ENCODE measurements at places on chromosomes 6 and 20. TPM values are rescaled to one million over a fixed set of nuclear protein-coding genes. Genes with fewer than 3 reads are reported as not detected.

DNA sequence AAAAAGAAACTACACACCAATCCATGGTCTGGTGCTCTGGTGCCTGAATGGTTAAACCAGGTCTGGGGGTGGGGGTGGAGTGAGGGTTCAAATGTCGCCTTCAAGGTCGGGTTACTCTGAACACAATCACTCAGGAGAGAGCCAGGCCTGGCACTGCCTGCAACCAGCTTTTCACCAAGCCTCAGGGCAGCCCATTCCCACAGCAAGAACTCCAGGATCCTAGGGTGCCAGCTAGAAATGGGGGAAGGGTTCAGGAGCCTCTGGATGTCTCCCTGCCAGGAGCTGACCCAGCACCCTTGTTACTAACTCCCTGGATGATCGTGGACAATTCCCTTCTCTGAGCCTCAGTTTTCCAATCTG lies 6.7 kb downstream of the SDC4 start:
- H3K4me3 ChIP-seq, result peak overlapping the region; percentile 21
- peaks cover 8% of the 10 kb centered on the region for H3K36me3 ChIP-seq

DNA sequence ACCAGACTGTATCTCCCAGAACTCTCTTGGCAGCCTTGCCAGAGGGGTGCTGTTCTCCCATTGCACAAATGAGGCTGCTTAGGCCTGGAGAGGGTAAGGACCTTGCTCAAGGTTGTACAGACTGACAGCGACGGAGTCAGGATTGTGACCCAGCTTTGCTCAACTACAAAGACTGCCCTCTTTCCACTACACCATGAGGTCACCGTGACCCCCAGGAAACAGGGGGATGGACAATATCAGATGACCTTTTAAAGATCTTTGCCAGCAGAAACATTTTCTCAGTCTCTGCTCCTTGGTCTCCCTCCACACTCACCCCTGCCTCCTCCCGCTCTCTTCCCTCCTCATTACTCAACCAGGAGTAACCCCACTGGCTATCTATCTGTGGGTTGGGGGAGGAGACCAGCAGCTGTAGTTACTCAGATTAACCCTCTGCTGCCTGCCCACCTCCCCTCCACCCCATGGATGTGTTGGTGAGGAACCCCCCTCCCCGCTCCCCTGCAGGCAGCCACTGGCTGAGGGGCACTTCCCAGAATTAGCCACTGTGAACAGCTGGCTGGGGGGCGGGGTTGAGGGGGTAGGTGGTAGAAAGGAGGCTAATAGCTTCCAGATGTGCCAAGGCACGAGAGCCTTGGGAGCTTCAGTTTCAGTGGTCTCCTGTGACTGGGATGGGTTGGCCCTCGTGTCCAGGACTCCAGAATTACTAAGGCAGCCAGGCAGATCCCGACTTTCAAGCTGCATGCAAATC lies 26.9 kb upstream of the MRPS18A start:
- no peaks in the 10 kb centered on the region for H3K36me3 ChIP-seq
- no peak overlapping the region for H3K4me3 ChIP-seq
- DNase-seq, result peak; percentile 35
- peaks cover 7% of the 10 kb centered on the region for H3K4me1 ChIP-seq

DNA sequence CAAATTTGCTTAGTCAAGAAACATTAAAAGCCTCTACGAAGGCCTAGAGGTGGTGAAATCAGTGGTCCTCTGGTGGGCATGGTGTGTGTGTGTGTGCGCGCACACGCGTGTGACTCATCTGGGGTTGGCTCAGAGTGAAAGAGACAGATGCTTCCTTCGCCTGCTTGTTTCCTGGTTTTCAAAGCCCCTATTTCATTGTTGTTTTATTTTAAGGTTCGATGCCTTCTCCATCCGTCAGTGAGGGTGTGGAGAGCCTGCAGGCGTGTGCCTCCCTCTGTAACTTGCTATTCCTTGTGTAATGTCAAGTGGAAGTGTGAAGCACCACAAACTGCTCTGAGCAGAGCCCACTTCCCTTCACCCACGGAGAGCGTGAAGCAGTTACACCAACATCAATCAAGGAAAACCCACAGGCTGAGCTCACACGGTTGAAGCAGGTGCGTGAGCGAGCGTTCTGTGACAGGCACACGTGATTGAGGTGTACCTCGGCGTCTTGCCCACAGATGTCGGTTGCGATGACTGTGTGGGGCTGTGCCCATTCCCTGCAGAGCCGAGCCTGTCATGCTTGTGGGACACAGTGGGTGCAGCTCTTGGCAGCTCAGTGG lies 233.9 kb downstream of the PRL start:
- no peaks in the 10 kb centered on the region for H3K4me1 ChIP-seq

GRCh38 chr20:50194422-50194830 lies 3.8 kb downstream of the CEBPB start:
- peaks cover 19% of the 10 kb centered on the region for H3K4me1 ChIP-seq
- H3K36me3 ChIP-seq, result no peaks in the 10 kb centered on the region
- DNase-seq, result no peak
- H3K27me3 ChIP-seq, result no peaks in the 10 kb centered on the region

- peaks cover 21% of the 10 kb centered on the region for H3K4me1 ChIP-seq
- no peaks in the 10 kb centered on the region for H3K27me3 ChIP-seq
- peak overlapping the region; percentile 94 for H3K4me3 ChIP-seq
- DNase-seq, result no peak
- no peaks in the 10 kb centered on the region for H3K36me3 ChIP-seq
These were observed 1.3 kb downstream of the PHACTR2 start for GRCh38 chr6:143679041-143679440.

DNA sequence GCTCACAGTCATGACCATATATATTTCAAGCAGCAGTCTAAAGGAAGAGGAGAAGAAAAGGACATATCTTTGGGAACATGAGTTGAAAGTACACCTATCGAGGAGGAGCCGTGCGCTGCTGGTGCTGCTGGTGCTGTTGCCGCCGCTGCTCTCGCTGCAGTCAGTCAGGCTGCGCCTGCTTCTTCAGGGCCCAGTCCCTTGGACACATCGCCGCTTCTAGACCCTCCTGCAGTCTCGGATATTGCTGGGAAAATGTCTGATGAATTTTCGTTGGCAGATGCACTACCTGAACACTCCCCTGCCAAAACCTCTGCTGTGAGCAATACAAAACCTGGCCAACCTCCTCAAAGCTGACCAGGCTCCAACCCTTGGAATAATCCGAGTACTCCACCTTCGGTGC lies 8.2 kb upstream of the ASCC3 start:
- H3K4me3 ChIP-seq, result no peak overlapping the region
- H3K4me1 ChIP-seq, result peaks cover 5% of the 10 kb centered on the region
- DNase-seq, result no peak
- H3K27ac ChIP-seq, result no peak overlapping the region
- H3K27me3 ChIP-seq, result no peaks in the 10 kb centered on the region

- H3K27ac ChIP-seq, result no peak overlapping the region
- H3K4me3 ChIP-seq, result no peak overlapping the region
- no peaks in the 10 kb centered on the region for H3K27me3 ChIP-seq
- H3K4me1 ChIP-seq, result no peaks in the 10 kb centered on the region
- no peak for DNase-seq
These were observed 245.3 kb downstream of the DLL1 start for GRCh38 chr6:170045563-170045960.

- DNase-seq, result no peak
- H3K36me3 ChIP-seq, result no peaks in the 10 kb centered on the region
- H3K27me3 ChIP-seq, result no peaks in the 10 kb centered on the region
- H3K4me3 ChIP-seq, result no peak overlapping the region
- H3K4me1 ChIP-seq, result no peaks in the 10 kb centered on the region
These were observed 387.9 kb downstream of the LMBRD1 start for GRCh38 chr6:69408886-69409285.

GRCh38 chr6:84074988-84075781 lies 41.6 kb downstream of the MRAP2 start:
- no peak overlapping the region for H3K4me3 ChIP-seq
- no peak for DNase-seq
- H3K4me1 ChIP-seq, result no peaks in the 10 kb centered on the region
- H3K27ac ChIP-seq, result no peak overlapping the region

DNA sequence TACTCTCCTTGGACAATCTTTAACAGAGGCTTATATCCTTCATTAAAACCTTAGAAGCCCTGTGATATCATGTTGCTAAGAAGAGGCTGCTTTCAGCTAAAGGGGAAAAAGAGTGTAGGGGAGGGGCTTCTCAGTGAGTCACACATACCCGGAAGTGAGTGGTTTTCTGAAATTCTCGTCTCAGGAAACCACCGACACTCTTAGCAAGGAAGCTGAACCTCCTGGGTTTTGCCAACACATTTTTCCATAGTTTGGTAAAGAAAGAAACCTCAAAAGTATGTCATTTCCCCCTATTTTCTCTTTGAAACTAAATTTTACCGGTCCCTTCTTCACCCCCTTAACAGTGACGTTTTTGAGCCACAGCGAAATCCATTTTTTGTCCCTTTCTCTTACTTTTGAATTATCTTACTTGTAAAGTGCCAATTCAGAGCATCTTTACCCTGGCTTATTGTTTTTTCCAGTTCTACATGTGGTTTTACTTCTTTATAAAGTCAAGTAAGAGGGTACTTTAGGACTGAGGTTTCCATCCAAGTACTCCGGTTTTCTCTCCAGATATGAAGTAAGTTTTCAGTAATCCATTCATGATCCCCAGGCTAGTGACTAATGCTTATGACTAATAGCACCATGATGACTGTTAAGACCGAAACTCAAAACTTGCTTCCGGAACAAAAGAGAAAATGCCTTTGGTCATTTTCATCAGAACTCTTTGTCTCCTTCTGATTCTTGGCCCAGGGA lies 219.3 kb downstream of the ARHGAP18 start:
- H3K27ac ChIP-seq, result peak overlapping the region; percentile 100
- H3K4me3 ChIP-seq, result peak overlapping the region; percentile 62
- no peaks in the 10 kb centered on the region for H3K27me3 ChIP-seq
- H3K36me3 ChIP-seq, result no peaks in the 10 kb centered on the region

- no peak overlapping the region for H3K4me3 ChIP-seq
- no peak overlapping the region for H3K27ac ChIP-seq
- no peaks in the 10 kb centered on the region for H3K4me1 ChIP-seq
- peaks cover 8% of the 10 kb centered on the region for H3K27me3 ChIP-seq
- no peaks in the 10 kb centered on the region for H3K36me3 ChIP-seq
- no peak for DNase-seq
These were observed 2.9 kb downstream of the CHRNA4 start for GRCh38 chr20:63357921-63358905.

DNA sequence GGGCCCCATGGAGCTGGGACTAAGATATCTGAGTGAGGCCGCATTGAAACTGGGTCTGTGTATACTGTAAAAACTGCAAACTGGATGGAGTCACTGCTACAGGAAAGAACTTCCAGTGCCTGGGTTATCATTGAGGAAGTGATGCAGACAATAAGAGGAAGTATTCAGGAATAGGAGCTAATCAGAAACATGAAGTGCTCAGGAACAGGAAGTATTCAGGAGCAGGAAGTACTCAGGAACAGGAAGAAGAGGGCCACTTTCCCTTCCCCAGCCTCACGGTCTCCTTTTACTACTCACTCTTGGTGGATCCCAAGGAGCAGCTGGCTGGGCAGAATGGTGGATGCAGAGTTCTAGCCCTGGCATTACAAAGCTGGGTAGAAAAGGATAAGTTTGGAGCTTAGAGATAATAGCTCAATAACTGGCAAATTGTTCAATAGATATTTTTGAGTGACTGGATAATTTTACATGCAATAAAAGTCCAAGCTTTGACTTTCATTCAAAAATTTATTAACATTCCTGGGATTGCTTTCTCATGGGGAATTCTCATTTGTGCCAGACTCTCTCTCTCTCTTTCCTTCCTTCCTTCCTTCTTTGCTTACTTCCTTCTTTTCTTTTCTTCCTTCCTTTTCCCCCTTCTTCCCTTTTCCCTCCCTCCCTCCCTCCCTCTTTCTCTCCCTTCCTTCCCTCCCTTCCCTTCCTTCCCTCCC lies 82.2 kb upstream of the PAX1 start:
- no peak for DNase-seq
- H3K4me1 ChIP-seq, result no peaks in the 10 kb centered on the region
- no peaks in the 10 kb centered on the region for H3K27me3 ChIP-seq
- no peak overlapping the region for H3K4me3 ChIP-seq

GRCh38 chr20:11919581-11919980 lies 1.9 kb downstream of the BTBD3 start:
- peaks cover 10% of the 10 kb centered on the region for H3K36me3 ChIP-seq
- H3K4me3 ChIP-seq, result no peak overlapping the region
- DNase-seq, result no peak
- no peak overlapping the region for H3K27ac ChIP-seq
- no peaks in the 10 kb centered on the region for H3K27me3 ChIP-seq

- peaks cover 6% of the 10 kb centered on the region for H3K4me1 ChIP-seq
- no peak overlapping the region for H3K27ac ChIP-seq
- peak; percentile 62 for DNase-seq
- no peaks in the 10 kb centered on the region for H3K36me3 ChIP-seq
- no peak overlapping the region for H3K4me3 ChIP-seq
These were observed 22.5 kb downstream of the SULF2 start for GRCh38 chr20:47762699-47763268.

GRCh38 chr6:44737829-44738528 lies 350.5 kb downstream of the CDC5L start:
- H3K27me3 ChIP-seq, result peaks cover 2% of the 10 kb centered on the region
- no peak overlapping the region for H3K27ac ChIP-seq
- H3K36me3 ChIP-seq, result no peaks in the 10 kb centered on the region
- DNase-seq, result no peak
- H3K4me3 ChIP-seq, result no peak overlapping the region

- H3K36me3 ChIP-seq, result no peaks in the 10 kb centered on the region
- H3K27ac ChIP-seq, result no peak overlapping the region
- H3K4me1 ChIP-seq, result no peaks in the 10 kb centered on the region
- DNase-seq, result no peak
- no peak overlapping the region for H3K4me3 ChIP-seq
These were observed 143.1 kb downstream of the ADGRG6 start for GRCh38 chr6:142444881-142445301.

GRCh38 chr6:14665827-14666724 lies 548.5 kb downstream of the CD83 start:
- peak; percentile 96 for DNase-seq
- H3K27ac ChIP-seq, result peak overlapping the region; percentile 78
- peaks cover 5% of the 10 kb centered on the region for H3K27me3 ChIP-seq
- no peak overlapping the region for H3K4me3 ChIP-seq
- peaks cover 25% of the 10 kb centered on the region for H3K4me1 ChIP-seq

DNA sequence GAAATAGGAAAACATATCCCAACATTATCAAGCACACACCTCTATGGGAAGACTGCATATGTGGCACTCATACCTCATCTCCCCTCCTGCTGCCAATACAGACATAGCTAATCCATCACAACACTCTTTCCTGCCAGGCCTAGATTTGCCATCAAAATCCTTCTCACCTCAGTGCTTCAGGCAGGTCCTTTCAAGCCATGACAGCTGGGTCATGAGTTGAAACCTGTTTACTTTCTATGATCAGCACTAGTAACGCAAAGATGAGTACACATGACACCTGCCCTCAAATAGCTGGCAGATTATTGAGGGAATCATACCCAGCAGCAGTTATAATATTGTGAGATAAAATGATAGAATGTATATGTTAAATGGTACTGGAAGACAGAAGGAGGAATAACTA lies 183.1 kb downstream of the AIG1 start:
- no peaks in the 10 kb centered on the region for H3K27me3 ChIP-seq
- H3K36me3 ChIP-seq, result no peaks in the 10 kb centered on the region
- no peak overlapping the region for H3K27ac ChIP-seq

The ACAT2 gene
- total RNA-seq, result 59.1 TPM

The SAPCD1 gene
- 1.2 TPM for total RNA-seq

The RCAN2 gene
- total RNA-seq, result 9.9 TPM

The C4A gene
- total RNA-seq, result 3.8 TPM

The SLC22A2 gene
- total RNA-seq, result not detected

The ZC2HC1B gene
- total RNA-seq, result not detected

The FRK gene
- total RNA-seq, result 0.77 TPM

The SLC35F1 gene
- total RNA-seq, result 0.72 TPM

The PAX1 gene
- not detected for total RNA-seq

The PPP1R16B gene
- 0.41 TPM for total RNA-seq

The ADGRB3 gene
- 0.87 TPM for total RNA-seq

The CLIC5 gene
- 0.14 TPM for total RNA-seq

The CD109 gene
- 18.3 TPM for total RNA-seq

The PRRT1 gene
- 0.67 TPM for total RNA-seq

The CTSZ gene
- total RNA-seq, result 126 TPM
